ENCODE measurements at places on chromosomes 11 and 22. TPM values are rescaled to one million over a fixed set of nuclear protein-coding genes. Genes with fewer than 3 reads are reported as not detected.

GRCh38 chr11:8336356-8337129 lies 72.9 kb upstream of the LMO1 start:
- DNase-seq: no peak

DNA sequence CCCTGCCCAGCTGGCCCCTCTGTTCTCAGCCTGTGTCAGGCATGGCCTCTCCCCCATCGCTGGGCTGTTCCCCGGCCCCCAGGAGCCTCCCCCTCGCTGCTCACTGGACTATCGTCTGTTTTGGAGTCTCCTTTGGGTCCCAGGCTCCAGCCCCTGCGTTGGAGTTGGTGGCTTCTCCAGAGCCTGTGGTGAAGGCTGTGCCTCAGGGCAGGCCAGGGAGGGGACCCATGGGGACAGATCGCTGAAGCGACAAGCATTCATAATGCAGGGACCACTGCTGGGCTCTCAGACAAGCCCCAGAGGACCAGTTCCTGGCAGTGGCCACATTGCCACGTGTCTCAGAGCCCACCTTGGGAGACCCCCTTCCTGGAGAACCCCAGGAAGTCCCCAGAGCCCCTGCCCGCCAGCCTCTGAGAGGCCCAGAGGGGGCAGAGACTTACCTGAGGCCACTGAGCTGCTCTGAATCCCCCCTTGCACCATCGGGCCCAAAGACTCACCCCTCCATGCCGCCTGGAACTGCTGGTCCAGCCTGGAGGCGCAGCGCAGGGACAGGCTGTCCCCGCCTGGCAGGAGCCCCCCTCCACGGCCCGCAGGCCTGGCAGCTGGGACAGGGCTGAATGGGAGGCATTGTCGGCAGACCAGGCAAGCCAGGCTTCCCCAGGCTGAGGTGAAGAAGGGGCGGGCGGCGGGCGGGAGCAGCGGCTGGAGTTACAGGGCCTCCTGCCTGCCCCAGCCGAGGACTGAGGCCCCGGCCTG lies at the start of gene CHADL:
TSS of gene CHADL (minus strand) at position 555 of the 756 bp plus-strand sequence. CDS start at position 505, 50 bp downstream.
- no peak for DNase-seq

- no peak for DNase-seq
Observed at GRCh38 chr11:26578998-26579661, 7.1 kb upstream of the MUC15 start.

DNA sequence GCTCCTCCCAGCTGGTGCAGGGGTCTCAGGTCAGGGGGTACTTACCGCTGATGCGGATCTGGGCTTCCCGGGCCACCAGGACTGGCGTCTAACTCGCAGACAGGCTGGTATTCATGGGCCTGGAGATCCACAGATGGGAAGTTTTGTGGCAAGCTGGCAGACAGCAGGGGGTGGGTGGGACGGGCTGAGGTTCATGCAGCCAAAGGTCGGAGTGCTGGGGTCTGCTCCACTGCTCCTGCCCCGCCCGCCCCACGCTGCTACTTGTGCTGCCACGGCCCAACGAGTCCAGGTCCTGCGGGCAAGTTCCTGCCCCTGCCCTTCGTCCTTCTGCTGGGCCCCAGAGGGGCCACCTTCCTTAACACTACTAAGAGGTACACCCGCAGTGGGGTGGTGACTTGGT lies 3.1 kb downstream of the ACY3 start:
- DNase-seq: peak; percentile 15

GRCh38 chr11:67517784-67518552 lies 5.3 kb downstream of the CABP2 start:
- no peak for DNase-seq

GRCh38 chr11:1181853-1182535 lies 24.2 kb downstream of the MUC5AC start:
- peak; percentile 10 for DNase-seq

DNA sequence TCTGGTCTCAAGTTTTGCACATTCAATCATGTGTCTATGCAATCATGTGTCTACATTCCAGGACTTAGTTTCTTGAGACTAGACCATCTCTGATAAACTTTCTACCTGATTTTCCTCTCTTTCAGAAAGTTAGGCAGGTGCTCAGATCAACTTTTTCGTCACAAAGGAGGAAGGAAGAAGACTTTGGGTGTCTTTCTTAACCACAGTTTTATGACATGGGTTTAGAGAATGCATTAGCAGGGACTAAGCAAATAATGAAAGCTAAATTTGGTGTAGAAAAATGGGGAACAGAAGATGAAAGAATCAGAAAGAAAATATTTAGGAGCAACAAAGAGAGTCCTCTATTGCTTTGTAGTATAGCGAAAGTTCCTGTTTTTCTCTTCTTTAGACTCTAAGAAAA lies 7.7 kb upstream of the GLYATL1B start:
- no peak for DNase-seq

The MS4A7 gene
- total RNA-seq: 37.1 TPM

The DENND6B gene
- 2.4 TPM for total RNA-seq

The C1QTNF4 gene
- total RNA-seq: 0.37 TPM
